ENCODE measurements at places on chromosomes 5 and 9.

- DNase-seq, result no peak
Observed at GRCh38 chr5:125695996-125696655, 727.1 kb upstream of the GRAMD2B start.

- no peak for DNase-seq
Observed at GRCh38 chr9:115689331-115689730, 464.3 kb upstream of the PAPPA start.

DNA sequence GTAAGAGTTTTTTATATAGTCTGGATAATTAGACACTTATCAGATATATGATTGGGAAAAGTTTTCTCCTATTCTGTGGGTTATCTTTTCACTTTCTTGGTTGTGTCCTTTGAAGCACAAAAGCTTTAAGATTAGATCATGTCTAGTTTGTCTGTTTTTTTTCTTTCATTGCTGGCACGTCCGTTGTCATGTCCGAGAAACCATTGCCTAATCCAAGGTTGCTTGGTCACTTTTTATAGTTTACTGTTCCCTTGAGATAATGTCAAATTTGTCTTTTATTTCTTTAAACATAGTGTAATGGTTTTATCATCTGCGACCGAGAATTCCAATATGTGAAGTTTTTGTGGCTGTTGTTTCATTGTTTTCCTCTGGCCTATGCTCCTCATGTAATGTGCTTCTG lies 28.8 kb downstream of the GARNL3 start:
- no peak for DNase-seq

- no peak for DNase-seq
Observed at GRCh38 chr5:3325201-3325971, 270.2 kb upstream of the IRX1 start.

- DNase-seq, result no peak
Observed at GRCh38 chr5:116437922-116438578, 136.6 kb downstream of the SEMA6A start.
